ENCODE measurements at places on chromosomes 12 and 14.

DNA sequence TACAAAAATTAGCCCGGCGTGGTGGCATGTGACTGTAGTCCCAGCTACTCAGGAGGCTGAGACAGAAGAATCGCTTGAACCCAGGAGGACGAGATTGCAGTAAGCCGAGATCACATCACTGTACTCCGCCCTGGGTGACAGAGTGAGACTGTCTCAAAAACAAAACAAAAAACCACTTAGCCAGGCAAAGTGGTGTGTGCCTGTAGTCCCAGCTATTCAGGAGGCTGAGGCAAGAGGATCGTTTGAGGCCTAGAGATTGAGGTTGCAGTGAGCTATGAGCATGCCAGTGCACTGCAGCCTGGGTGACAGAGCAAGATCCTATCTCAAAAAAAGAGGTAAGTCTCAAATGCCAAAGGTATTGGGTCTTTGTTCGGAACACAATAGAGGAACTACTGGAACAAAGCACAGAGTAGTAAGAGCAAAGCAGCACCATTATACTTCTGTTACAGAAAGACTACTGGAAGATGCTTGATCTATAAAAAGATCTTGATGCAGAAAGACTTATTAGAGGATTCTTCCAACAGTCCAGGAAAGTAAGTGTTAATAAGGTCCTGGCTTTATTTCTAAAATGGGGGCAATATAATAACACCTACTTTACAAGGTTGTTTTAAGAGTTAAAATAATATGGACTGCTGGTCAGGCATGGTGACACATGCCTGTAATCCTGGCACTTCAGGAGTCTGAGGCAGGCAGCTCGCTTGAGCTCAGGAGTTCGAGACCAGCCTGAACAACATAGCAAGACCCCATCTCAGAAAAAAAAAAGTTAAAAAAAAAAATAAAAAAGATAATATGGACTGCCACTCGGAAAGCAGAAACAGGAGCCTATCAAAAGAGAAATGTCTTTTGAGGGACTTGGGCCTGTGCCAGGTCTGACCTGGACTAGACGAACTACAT lies 29.9 kb downstream of the BTBD7 start:
- no peak for DNase-seq

- no peak for DNase-seq
Observed at GRCh38 chr12:107242189-107242588, 148.8 kb upstream of the CRY1 start.

- DNase-seq: no peak
Observed at GRCh38 chr12:101845137-101845711, 14.5 kb upstream of the GNPTAB start.

GRCh38 chr12:90501412-90501811 lies 453.6 kb downstream of the CCER1 start:
- DNase-seq: no peak

GRCh38 chr14:76490735-76491134 lies 114.8 kb downstream of the ESRRB start:
- DNase-seq: no peak

GRCh38 chr14:38616959-38617358 lies 361.1 kb upstream of the CLEC14A start:
- DNase-seq: no peak

DNA sequence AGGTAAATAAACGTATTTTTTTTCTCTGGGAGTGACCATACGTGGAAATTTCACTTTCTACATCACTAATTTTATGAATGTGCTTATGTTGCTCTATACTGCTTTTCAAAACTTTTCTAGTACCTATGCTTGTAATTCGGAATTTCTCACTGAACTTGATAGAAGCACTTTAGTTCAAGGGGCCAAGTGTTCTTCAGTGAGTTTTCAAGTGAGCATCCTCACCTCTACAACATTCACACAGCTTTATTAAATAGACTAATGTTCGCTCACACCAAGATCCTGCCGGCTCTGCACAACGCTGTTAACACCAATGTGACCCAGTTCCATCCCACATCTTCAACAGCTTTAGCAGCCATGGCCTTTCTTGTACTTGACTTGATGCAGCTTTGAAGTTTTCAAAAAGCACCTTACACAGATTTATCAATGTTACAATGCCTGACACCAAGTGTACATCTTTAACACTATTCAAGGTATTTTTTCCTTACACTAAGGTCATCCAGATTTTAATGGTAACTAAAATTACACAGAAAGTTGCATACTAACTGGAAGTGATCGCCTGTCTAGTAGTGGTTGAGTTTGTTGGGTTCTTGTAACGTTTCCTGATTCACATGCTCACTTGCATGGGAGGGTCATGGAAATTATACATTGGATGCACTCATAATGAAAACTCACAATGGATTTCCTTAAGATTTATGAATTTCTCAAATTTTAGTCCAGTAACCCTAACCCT lies 4.5 kb downstream of the UBC start:
- no peak for DNase-seq

- no peak for DNase-seq
Observed at GRCh38 chr14:102394717-102395375, 32.1 kb downstream of the TECPR2 start.

DNA sequence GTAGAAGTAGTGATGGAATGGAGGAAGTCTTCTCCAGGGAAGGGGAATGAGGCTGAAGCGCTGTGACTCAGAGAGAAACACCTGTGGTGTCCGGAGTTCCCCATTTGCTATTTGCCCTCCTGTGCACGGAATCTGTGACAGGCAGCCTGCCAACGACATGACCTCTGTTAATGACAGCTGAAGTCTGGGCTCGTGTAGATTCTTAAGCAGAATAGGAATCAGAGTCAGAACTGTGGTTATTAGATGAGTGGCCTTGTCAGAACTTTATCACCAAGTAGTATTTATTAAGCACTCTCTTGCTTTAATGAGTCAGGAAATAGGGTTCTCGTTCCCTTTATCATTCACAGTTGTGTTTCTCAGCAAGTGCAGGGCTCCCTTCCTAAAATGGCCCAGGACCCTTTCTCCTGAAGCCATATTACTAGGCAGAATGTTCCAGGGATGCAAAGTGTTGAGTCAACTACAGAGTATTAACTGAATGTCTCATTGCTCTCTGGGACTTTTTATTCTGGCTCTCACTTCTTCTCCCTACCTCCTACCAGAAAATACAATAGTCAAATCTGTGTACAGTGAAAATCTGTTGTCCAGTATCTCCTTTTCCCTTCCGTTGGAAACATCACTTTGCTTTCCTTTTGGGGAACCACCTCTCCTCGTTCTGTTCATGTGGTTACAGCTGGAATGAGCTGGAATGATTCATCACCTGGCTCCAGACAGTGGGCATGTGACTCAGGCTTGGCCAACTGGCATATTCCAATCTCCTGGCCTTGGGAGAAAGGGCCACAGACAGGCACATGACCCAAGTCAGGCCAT lies 77.8 kb upstream of the MAX start:
- DNase-seq: peak; percentile 71

DNA sequence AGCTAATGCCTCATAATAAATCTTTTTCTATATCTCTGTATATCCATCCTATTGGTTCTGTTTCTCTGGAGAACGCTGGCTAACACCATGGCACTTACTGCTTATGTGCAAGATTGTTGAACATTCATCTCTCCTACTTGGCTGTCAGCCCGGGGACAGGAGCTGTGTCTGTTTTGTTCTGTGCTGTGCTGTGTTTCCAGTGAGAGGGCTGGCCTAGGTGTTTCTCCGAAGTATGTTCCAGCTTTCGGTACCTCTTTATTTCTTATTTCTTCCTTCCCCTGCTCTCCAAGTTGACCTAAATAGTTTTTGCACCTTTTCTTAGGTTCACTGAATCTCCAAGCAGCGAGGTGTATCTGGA lies 18.8 kb upstream of the NR4A1 start:
- no peak for DNase-seq

GRCh38 chr12:40439771-40440492 lies 215.1 kb downstream of the LRRK2 start:
- DNase-seq: no peak

DNA sequence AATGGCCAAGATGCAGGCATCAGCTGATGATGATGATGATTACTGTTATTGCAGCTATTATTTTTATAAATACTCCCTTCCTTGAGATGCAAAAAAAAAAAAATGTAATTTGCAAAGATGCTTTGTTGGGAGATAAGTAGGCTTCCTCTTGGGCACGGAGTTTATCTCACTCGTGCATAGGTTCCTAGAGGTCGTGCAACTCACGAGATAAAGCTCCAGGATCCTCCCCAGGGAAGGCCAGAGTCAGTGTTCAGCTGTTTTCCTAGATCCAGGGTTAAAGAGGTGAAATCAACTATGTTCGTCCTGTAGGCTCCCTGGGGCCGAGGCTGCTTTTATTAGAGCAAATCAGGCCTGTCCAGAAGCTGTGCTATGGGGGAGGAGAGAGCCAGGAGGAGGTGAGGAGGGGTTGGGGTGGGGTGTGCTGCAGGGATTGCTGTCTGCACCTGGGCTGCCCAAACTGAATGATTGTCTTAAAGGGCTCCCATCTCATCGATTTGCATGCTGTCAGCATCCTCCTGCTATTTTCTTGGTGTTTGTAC lies 270.3 kb downstream of the NRXN3 start:
- no peak for DNase-seq

DNA sequence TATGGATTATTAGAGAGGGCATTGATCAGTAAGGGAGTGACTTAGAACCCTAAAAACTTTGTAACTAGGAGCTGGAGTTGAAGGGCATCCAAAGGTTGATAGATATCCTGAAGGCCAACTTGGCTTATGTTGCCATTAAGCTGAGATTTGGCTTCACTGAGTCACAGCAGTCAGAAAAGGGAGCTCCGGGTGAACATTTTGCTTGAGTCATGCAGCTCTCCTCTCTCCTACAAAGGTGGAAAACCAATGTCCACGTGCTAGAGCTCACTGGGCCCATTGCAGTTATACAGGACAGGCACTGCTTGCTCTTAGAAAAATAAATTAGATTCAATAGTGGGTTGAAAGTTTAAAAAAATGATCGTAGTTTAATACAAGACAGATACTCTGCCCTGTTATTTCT lies 87.3 kb upstream of the LRIG3 start:
- DNase-seq: no peak

DNA sequence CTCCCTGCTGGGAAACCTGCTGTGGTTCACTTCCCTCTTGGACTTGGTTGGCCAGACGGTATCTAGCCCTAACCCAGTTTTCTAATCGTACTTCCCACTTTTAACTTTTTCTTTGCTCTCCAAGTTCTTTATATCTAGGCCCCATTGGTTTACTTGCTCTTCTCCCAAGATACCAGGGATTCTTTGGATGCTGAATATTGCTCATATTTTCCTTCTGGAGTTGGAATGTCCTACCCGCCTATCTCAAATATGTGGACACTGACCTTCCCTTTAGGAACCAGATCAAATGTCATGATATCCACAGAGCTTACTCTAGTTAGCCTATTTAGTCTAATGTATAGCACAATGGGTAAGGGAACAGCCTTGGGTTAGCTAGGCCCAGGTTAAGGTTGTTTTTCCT lies 228.6 kb downstream of the DACT1 start:
- no peak for DNase-seq

GRCh38 chr12:91355150-91356006 lies 172.8 kb upstream of the DCN start:
- DNase-seq: peak; percentile 71

- no peak for DNase-seq
Observed at GRCh38 chr14:34113005-34113511, 162.2 kb upstream of the EGLN3 start.

DNA sequence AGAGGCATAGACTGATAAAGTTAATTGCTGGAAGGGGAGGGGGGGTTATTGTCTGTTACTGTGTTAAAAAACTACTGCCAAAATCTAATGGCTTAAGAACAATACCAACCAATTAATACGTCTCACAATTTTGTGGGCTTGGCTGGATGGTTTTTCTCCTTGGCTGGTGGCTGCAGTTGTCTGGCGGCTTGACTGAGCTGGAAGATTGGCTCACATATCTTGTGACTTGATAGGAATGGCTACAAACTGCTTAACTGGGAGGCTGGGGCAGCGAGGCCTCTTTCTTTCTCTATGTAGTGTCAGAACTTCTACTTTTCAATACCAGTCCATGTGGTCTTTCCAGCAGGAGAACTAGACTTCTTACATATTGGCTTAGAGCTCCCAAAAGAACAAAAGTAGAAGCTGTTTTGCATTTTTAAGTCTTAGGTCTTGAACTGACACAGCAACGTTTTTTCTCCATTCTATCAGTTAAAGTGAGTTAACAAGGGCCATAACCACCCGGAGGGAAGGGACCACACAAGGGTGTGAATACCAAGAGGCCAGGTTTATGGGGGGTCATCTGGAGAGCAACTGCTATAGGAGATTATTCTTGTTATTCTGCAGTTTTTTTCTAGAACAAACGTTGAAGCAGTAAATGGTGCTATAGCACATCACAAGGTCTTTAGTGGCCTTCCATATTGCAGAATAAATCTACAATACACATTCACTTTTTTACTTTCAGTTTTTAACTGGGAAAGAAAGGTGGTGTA lies 46.9 kb downstream of the ZDHHC17 start:
- DNase-seq: no peak

DNA sequence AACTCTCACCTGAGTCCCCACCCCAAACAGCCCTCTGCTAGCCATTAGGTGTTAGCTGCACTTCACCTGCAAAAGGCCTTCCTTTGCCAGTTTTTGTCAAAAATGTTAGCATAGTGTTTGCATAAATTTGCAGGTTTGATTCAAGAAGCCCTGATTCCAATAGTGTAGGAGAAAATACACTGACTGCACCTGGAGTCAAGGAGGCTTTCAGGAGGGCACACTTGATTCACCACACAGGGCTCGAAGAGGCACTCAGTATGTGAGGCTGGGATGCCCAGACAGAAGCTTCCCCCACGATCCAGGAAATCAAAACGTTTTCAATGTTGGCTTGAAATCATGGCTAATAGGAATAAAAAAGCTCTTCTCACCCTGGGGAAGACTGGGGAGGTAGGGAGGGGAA lies 40.5 kb upstream of the DDX11 start:
- DNase-seq: no peak

DNA sequence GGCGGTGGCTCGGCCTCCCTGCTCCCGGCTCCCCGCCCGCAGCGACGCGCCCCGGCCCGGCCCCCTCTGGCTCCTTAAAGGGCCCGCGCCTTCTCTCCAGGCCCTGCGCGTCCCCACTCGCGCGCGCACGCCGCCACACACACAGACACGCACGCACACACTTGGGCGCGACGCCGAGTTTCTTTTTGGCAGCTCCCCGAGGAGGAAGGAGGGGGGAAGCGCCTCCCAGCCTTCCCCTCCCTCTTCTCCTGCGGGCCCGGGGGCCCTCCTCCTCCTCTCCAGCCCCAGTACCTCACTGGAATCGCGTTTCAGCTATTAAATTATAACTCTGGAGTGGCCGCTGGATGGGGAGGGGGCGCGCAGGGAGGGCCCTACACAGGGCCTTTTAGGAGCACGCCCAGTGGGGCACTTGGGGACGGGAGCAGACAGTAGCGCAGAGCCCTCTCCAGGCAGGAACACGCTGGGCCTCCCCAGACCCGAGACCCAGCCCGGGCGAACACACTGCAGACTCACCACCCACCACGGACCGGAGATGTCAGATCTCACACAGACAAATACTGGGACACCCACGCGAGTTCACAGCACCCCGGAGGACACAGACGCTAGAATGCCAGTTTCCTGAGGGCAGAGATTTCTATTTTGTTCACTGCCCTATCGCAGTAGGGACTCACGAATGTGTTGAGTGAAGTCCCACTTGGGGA lies 411 bp upstream of the NCOR2 start:
- DNase-seq: peak; percentile 69

- DNase-seq: no peak
Observed at GRCh38 chr14:103273145-103273744, 60.8 kb upstream of the EIF5 start.

Measured in HFF-Myc (cell line).